Natural killer cell (primary cell): ENCODE measurements at places on chromosomes 6 and 20. TPM values are rescaled to one million over a fixed set of nuclear protein-coding genes. Genes with fewer than 3 reads are reported as not detected.

Gene TNFRSF21
- not detected for total RNA-seq

Gene ACTL10
- 2.2 TPM for total RNA-seq

Gene SPATA25
- not detected for total RNA-seq

Gene RNF182
- total RNA-seq = not detected

GRCh38 chr6:14108571-14109410 is 8.8 kb upstream of the CD83 start:
- H3K4me1 ChIP-seq = peaks cover 18% of the 10 kb centered on the region
- no peaks in the 10 kb centered on the region for H3K36me3 ChIP-seq
- DNase-seq = peak; percentile 64
- H3K4me3 ChIP-seq = no peak overlapping the region

DNA sequence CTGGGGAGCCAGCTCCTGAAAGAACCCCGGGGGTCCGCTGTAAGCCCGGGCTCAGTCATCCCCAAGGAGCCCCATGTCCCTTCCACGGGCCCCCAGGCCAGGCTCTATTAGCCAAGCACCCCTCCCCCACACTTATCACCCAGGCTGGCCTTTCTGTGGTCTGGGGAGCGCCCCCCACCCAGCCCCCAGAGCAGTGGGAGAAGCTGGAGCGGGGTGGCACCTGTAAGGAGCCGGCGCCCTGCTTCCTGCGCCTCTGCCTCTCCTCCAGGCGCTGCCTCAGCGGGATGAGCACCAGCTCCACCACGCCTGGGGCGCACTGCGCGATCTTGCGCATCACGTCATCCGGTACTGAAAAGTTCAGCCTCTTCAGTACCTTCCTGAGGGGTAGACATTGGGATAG is 2.3 kb downstream of the SPEF1 start:
- no peak overlapping the region for H3K4me3 ChIP-seq
- no peak for DNase-seq
- H3K4me1 ChIP-seq = peaks cover 32% of the 10 kb centered on the region
- no peak overlapping the region for H3K27ac ChIP-seq
- peaks cover 15% of the 10 kb centered on the region for H3K27me3 ChIP-seq

DNA sequence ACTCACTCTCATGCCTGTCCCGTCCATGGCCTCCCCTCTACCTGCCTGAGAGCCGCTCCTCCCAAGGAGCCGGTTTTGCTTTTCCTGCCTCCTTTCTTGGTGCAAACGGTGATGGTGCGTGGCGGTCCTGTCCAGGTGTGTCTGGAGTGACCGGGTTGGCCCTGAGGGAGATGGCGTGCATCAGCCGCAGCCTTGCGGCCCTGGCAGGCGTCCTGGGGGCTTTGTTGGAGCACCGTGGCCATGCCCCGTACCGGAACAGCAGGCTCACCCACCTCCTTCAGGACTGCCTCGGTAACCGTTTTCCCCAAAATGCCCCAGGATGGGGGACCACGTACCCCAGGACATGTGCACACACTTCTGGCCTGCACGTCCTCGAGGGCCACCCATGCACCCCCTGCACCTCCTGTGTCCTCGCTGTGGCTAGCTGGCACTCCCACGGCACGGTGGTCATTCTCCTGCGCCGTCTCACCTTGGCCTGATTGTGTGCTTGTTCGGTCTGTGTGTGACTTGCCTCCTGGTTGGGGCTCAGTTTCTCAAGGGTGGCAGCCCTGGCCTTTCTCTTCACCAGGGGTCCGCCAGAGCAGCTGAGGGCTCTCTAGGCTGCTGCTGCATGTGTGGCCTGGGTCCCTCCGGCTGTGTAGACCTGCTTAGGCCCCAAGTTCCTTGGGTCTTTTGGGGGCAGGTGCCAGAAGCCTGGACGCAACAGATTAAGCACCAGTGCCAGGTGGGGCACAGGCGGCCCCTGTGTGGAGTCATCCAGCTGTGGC is 36.4 kb downstream of the FRMD1 start:
- DNase-seq = no peak
- no peaks in the 10 kb centered on the region for H3K4me1 ChIP-seq
- H3K4me3 ChIP-seq = no peak overlapping the region
- no peaks in the 10 kb centered on the region for H3K27me3 ChIP-seq
- no peaks in the 10 kb centered on the region for H3K36me3 ChIP-seq

DNA sequence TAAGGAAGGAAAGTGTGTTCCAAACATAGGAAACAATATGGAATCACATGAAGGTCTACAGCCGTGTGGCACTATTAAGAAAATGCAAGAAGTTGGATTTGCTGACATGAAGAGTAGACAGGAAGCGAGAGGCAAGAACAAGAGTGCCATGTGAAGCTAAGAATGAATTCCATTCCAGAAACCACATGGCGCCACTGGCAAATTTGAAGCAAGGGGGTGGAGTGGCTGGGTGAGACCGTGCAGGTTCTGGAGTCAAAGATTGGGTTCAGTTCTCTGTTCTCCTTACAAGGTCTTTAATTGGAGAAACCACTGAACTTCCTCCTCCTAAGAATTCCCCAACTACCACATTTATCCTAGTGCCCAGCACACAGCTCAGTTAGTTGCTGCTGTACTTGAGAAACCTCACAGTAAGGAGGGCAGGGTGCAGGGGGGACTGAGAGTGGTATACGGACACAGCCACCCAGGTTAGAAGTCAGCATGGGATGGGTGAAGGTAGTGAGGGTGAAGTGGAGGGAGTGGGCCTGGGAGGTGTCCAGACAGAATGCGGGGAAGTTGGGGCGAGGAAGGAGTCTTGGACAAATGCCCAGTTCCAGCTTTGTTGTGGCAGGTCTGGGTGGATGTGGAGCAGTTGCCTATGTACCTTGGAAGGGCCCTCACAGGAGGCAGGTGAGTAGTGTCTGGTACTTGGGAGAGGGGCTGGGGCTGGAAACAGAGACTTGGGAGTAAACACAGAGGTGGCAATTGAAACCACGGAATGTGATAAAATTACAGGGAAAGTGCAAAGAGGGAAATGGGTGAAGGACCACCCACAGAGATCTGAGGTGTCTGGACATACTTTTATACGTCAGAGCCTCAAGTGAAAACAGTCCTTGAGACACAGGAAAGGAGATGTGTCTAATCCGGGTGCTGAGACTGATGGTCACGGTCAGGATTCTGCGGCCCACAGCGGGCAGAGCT is 14.3 kb downstream of the LYRM4 start:
- no peaks in the 10 kb centered on the region for H3K27me3 ChIP-seq
- H3K36me3 ChIP-seq = no peaks in the 10 kb centered on the region
- DNase-seq = no peak
- no peak overlapping the region for H3K27ac ChIP-seq

DNA sequence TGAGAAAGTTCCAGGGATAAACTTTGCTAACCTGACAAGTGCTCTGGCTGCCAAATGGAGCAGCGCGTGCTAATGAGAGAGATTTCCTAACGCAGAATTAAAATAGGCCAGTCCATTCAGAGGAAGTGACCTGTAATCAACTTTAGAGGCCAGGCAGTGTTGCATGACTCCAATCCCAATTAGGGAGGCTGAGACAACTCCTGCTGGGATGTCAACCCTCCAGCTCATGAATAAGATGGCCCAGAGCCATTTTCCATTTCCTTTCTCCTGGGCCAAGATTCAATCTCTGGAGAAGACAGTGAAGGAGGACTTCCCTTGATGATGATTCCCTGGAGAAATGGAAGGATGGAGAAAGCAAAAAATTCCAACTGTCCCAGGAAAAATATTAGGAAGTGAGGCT is 241.5 kb upstream of the RNF24 start:
- no peak overlapping the region for H3K4me3 ChIP-seq
- peaks cover 2% of the 10 kb centered on the region for H3K27me3 ChIP-seq

GRCh38 chr20:52998268-52998667 is 26.1 kb downstream of the TSHZ2 start:
- peaks cover 2% of the 10 kb centered on the region for H3K27me3 ChIP-seq
- no peak overlapping the region for H3K27ac ChIP-seq
- H3K4me3 ChIP-seq = no peak overlapping the region
- H3K36me3 ChIP-seq = no peaks in the 10 kb centered on the region
- H3K4me1 ChIP-seq = no peaks in the 10 kb centered on the region

DNA sequence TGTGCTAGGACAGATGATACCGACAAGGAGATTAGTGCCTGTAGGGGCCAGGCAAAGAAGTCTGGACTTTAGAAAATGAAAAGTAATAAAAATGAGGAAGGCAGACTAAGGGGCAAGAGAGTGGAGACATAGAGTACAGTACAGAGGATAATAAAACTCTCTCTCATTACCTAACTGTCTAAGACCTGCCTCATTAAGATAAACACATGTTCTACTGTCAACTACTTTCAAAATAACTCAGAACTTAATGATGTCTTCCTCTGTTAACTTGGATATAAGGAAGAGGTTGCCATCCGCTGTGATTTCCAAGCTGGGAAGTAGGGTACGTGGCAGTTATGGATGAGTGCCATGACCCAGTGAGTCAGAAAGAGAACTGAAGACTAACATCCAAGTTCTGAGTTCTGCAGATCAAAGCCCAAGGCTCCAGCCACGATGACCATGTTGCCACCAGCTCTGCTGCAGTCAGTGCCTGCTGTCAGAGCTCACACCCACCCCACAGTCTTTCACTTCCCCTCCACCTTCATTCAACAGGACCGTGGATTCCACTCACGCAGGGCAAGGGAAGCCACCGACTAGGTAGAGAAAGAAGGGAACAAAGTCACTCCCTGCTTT is 81.8 kb downstream of the KIF16B start:
- H3K27me3 ChIP-seq = no peaks in the 10 kb centered on the region
- H3K36me3 ChIP-seq = no peaks in the 10 kb centered on the region
- H3K4me3 ChIP-seq = no peak overlapping the region
- no peak for DNase-seq

DNA sequence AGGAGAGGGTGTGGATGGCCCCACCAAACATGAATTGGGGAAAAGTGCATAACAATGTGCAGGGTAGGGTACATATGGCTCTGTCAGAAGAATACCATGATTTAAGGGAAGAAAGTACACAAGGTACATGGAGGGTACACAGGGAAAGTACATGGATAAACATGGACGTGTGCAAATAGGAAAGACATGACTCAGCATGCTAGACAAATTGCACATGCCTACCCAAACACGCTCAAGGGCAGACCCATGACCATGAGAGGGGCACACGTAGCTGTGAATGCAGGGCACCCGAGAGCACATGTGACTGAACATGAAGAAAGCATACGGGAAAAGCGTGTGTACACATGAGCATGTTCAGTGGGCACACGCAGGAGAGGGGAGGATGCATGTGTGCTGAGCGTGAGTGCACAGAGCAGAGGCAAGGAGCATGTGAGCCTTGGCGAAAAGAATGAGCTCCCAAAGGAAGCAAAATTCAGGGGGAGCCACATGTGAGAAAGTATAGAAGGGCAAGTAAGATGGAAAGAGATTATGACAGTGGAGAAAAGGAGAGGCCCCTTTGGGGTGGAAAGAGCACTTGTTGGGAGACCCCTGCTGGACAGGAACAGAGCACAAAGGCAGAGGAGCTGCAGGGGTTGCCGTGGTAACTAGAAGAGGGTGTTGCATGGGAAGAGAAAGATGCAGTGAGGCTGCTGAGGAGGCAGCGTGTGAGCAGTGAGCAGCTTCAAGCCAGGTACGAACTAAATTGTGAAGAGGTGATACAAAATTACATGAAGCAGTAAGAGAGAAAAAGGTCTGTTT is 17.8 kb downstream of the OR2H2 start:
- no peak for DNase-seq
- H3K27ac ChIP-seq = no peak overlapping the region
- H3K4me1 ChIP-seq = no peaks in the 10 kb centered on the region
- no peaks in the 10 kb centered on the region for H3K36me3 ChIP-seq
- H3K27me3 ChIP-seq = no peaks in the 10 kb centered on the region

GRCh38 chr6:126620719-126621118 is 280.8 kb downstream of the CENPW start:
- no peak overlapping the region for H3K27ac ChIP-seq
- no peaks in the 10 kb centered on the region for H3K4me1 ChIP-seq
- no peak overlapping the region for H3K4me3 ChIP-seq
- H3K27me3 ChIP-seq = no peaks in the 10 kb centered on the region
- H3K36me3 ChIP-seq = no peaks in the 10 kb centered on the region
- DNase-seq = no peak
